ENCODE measurements at places on chromosomes 12 and 14.

GRCh38 chr12:104720339-104721038 lies 237.6 kb downstream of the SLC41A2 start:
- no peak for DNase-seq

GRCh38 chr12:89239534-89239933 lies 112.8 kb downstream of the DUSP6 start:
- no peak for DNase-seq

DNA sequence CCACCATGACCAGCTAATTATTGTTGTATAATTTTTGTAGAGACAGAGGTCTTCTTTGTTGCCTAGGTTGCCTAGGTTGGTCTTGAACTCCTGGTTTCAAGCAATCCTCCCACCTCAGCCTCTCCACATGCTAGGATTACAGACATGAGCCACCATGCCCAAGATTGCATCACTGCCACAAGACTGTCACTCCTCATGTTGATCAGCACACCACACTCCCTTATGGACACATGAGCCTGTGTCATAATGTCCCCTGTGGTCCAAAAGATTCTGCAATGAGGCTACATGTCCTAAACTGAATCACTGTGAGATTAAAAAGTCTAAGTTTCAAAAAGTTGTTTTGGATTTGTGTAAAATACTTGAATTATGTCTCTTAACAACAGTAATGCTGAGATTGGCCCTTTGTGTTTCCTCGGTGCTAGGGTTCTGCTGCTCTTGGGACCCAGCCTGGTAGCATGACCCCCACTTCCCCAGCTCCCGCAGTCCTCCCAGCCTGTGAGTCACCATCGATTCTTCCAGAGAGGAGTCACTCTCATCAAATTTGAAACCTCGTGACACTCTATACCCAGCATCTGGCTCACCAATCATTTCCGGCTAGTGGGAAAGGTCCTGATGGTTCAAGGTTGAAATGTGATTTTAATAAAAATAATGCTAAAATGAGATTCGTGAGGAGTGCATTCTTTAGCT lies 890.9 kb downstream of the VRK1 start:
- no peak for DNase-seq

GRCh38 chr14:60051721-60052221 lies 40.0 kb upstream of the PCNX4 start:
- no peak for DNase-seq

GRCh38 chr12:43758247-43758727 lies 303 bp downstream of the PUS7L start:
- peak; percentile 62 for DNase-seq

GRCh38 chr12:55585817-55586216 lies 13.5 kb downstream of the OR2AP1 start:
- no peak for DNase-seq

DNA sequence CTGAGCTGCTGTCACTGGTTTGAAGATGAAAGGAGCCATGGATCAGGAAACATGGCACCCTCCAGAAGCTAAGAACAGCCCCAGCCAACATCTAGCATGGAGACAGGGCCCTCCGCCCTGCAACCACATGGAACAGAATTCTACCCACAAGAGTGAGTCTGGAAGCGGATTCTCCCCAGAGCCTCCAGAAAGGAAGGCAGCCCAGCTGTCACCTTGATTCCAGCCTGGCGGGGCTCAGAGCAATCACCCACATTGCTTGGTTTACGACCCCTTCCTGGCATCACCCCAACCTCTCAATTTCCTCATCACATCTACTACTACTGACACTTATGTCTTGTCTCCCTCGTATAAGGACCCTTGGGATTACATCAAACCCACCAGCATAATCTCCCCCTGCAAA lies 38.5 kb downstream of the OAS2 start:
- DNase-seq, result no peak

GRCh38 chr12:108911915-108912314 lies 32.0 kb downstream of the DAO start:
- DNase-seq, result peak; percentile 7

GRCh38 chr12:29591140-29592020 lies 93.9 kb upstream of the OVCH1 start:
- DNase-seq, result no peak

DNA sequence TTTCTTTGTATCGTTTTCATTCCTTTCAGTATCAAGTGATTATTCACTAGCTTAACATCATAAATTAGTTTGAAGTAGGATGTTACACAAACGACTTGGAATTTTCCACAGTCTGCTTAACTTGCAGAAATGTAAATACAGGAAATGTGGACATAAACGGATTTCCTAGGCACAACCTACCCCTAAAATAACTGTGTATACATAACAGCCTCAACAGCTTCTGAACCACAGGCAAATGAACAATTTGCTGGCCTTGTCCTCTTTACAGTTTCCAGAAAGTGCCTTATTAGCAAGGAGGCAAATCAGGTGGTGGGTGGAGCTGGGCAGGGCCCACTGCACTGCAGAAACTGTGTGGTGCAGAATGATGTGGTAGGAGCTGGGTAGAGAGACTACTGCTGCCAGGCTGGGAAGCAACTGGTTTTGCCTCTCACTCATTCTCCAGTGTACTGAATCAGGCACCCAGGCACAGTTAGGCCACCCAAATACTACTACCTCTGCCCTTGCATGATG lies 14.1 kb downstream of the DRAM1 start:
- DNase-seq, result peak; percentile 8

- DNase-seq, result no peak
Measured at GRCh38 chr12:95942101-95942523, 302 bp downstream of the CCDC38 start.

- DNase-seq, result no peak
Measured at GRCh38 chr14:72925171-72925759, 999 bp upstream of the DCAF4 start.
